ENCODE measurements at places on chromosomes 12 and 14. TPM values are rescaled to one million over a fixed set of nuclear protein-coding genes. Genes with fewer than 3 reads are reported as not detected.

HOTAIR gene
- not detected for total RNA-seq

WASHC3 gene
- total RNA-seq: 57.1 TPM

AKAP3 gene
- 0.79 TPM for total RNA-seq

OVCH1 gene
- total RNA-seq: 0.21 TPM

ZFHX2 gene
- 0.49 TPM for total RNA-seq
